Jurkat, Clone E6-1 (cell line): ENCODE measurements at places on chromosomes 5 and 9.

DNA sequence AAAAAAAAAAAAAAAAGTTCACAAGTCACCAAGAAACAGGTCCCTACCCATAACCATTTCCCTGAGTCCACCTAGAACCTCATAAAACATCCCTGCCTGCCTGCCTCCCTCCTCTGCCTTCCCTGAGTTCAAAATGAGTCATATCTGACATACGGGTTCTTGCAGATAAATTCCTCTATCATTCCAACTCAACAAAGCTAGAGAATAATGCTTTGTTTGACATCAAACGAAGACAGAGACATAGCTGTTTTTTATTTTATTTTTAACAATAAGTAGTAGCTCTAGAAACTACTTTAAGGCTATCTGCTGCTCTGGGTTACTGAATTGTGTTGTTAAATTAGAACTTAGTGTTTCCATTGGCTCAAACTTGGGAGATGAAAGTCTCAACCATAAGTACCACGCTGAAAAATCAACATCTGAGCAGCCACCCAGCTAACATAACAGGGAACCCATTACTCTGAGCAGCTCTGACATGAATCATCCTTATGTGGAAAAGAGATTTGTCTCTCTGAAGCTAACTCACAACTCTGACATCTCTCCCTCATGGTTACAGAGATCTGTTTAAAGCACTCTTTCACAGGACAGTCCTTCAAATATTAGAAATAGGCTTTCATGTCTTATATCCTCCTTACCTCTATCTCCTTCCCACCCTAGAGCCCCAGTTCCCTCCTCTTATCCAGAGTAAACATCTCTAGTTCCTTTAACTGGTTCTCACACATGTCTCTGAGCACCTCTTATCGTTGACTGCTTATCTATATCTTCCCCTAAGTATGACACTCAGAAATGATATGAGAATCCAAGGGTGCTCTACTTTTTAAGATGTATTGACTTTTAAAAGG lies 12.1 kb downstream of the TMEM245 start:
- DNase-seq = no peak

GRCh38 chr5:149168276-149168906 lies 27.1 kb downstream of the ABLIM3 start:
- no peak for DNase-seq

- DNase-seq = no peak
These were observed 8.4 kb upstream of the URM1 start for GRCh38 chr9:128362774-128363173.

- no peak for DNase-seq
These were observed 64.4 kb downstream of the USP20 start for GRCh38 chr9:129899620-129900019.

- DNase-seq = no peak
These were observed 500.2 kb upstream of the DAP start for GRCh38 chr5:11261241-11261640.

GRCh38 chr9:81470864-81471263 lies 218.5 kb downstream of the TLE1 start:
- DNase-seq = no peak

DNA sequence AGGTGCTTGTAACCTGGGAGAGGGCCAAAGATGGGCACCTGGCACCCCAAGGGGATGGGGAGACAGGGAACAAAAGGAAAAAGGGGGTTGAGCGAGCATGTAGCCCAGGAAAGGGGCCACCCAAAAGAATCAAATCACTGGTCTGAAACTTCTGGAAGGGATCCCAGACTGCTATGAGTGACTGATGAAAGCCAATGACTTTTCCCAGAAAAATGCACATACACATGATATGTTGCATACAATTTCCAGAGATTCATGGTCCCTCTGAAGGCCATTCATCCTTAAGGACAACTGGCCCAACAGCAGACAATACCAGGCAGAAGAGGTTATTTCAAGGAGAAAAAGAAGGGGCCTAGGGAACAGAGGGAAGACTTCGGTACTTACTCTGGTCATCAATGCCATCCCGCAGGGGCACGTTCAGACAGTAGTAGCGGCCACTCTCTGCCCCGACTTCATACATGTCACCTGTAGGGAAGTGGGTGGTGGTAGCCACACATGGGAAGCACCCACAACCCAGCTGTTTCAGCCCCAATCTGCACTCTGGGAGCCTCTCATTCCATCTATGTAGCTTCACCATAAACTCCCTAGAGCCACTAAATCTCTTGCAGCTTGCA lies 8.4 kb downstream of the HDAC3 start:
- no peak for DNase-seq

DNA sequence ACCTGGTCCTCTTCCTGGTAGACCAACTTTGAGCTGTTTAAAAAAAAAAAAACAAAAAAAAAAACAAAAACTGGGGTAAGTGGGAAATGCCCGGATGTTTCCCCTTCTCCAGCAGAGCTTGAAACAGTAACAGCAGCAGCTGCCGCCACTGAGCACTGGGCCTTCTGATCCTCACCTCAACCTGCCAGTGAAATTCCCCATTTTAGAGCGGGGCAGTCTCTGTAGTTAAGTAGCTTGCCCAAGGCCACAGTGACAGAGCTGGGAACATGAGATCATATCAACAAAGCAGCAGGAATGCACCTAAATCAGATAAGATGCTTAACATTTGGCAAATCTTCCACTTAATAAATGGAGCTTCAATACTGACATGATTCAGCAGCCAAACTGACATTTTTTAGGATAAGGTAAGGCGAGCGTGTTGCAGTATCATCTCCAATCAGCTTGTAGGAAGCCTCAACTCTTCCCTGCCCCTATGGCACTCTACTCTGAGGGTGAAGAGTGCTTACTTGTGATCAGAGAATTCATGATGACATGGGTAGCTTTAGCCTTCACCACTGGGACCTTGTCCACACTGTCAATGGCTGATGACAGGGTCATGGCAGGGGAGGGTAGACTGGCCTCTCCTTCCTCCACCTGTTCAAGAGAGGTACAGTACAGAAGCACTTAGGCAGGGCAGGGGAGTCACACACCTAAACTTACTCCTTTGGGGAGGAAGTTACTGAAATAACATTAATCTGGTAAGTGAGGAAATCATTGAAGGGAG lies 9.3 kb downstream of the KIAA1191 start:
- DNase-seq = no peak

- DNase-seq = no peak
These were observed 256.2 kb downstream of the FER start for GRCh38 chr5:109003928-109004327.

DNA sequence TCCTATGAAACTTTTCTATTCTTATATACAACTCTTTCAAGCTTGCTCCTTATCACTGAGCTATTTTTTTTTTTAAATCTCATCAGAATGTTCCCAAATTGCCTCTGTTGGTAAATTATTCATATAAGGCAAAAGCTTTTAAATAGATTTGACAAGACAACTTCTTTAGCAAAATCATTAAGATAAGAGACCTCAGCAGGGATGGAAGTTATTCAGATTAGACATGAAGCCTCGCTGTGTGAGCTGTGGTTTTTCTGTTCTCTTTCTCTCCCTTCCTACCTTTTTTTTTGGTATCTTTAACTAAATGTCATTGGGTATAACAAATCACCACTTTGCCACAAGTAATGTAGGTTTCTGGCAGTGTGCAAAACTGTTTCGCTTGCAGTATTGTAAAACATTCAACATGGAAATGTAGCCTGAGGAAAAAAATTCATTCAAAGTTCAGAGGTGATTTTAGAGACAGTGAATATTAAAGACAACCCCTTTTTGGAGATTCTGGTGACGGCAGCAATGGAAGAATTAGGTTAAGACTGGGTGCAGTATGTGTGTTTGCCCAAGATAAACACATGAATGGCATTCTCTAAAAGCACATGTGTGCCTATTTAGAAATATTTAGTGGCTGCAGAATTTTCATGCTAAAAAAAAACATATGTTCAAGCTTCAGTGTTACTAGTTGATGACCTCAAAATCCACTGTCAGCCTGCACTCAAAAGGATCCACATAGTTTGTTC lies 467.1 kb downstream of the ZNF608 start:
- no peak for DNase-seq

DNA sequence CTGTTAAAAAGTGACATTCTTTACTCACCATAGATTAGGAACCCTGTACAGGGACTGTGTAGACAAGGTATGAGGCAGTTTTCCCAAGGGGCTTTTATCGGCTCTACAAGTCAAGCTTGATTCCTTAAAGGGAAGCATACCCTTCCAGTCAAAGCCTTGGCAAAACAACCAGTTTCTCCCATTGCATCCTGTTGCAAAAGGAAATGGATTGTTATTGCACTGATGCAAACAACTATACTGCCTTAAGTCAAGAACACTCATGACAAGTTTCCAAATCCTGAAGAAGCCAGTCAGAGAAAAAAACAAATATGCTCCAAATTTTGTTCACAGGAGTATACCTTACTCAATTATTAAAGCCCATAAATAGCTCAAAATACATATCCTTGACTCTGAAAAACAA lies 67.5 kb downstream of the RGMB start:
- no peak for DNase-seq

GRCh38 chr9:128892221-128892921 lies 10.4 kb downstream of the LRRC8A start:
- DNase-seq = no peak

DNA sequence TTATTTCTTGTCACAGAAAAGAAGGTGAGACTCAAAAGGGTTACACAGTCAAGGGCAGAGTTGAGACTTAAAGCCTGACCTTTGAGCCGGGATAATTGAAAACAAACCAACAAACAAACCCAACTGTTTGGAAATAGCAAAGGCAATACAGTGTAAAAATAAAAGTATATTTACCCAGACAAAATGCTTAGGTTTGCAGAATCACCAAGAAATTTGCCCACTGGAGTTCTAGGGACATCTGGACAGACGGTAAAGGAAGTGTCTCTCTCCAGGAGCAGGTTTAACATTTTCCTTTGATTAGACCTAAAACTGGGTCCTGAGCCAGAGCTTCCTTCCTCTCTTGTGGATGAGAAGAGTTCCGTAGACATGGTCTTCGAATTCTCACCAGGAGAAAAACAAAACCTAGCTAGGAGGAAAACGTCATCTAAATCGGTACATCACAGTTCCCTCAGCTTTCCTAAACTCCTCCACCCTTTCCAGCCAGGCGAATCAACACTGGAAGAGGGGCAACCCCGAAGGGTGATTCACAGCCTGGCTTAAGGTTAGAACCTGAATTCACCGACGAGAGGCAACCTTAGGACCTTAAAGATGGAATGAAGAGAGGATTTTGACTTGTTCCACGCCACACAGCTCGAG lies 673 bp downstream of the CDC25C start:
- DNase-seq = no peak

DNA sequence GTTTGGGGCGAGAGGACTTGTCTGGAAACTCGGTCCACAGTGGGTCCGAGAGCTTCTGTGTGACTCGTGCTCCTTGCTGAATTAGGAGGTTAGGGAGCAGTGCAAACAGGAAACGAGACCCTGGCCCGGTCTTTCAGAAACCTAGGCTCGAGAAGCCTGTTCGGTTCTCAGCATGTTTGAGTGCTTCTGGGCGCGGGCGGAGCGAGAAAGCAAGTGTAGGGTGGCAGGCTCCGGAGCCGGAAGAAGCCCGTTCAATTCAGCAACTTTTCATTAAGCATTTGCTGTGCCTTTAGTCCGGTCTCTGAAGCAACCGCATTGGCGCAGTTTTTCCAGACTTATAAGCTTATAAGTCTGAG lies 547 bp downstream of the CLTA start:
- DNase-seq = no peak

GRCh38 chr9:83582029-83582428 lies 40.9 kb upstream of the IDNK start:
- no peak for DNase-seq

DNA sequence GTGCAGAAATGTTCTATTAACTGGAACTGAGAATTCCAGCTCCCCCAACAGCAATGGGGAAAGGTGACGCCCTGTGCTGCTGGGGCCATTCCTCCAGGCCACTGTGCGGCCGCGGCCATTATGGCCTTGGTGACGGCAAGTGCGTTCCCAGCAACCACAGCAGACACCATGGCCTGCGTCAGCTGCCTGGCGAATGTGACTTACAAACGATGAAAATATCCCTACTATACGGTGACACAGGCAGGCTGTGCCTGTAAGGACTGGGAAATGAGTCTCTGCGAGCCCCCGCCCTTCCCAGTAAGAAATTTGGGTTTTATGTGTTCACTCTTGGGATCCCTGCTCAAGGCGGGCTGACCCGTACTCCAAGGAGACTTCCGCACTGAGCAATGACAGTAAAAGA lies 20.6 kb downstream of the CLPTM1L start:
- no peak for DNase-seq

GRCh38 chr5:59360130-59360555 lies 533.4 kb downstream of the PDE4D start:
- DNase-seq = no peak
